ENCODE measurements at places on chromosomes 2 and 18.

- no peak for DNase-seq
These were observed 1.3 kb upstream of the ACKR3 start for GRCh38 chr2:236568068-236568921.

- DNase-seq = no peak
These were observed 169.7 kb downstream of the TMEM163 start for GRCh38 chr2:134549104-134549503.

DNA sequence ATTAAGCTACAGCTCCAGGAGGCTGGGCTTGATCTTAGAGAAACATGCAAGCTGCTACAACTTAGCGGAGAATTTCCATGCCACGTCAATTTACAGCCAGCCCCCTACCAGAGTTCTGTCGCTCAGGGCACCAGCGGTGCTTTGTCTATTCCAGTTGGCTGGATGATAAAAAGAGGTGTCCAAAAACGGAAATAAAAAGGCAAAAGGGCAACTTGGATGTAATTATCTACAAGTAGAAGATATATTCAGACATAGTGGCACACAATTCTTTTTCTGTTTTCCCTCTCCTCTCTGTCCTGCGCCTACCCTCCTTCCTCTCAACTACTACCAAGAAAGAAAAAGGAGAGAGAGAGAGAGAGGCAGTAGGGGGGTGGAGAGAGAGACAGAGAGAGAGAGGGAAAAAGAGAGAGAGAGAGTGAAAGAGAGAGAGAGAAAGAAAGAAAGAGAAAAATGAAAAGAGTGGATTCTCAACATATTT, 363 bp upstream of the RFTN2 start:
- no peak for DNase-seq

DNA sequence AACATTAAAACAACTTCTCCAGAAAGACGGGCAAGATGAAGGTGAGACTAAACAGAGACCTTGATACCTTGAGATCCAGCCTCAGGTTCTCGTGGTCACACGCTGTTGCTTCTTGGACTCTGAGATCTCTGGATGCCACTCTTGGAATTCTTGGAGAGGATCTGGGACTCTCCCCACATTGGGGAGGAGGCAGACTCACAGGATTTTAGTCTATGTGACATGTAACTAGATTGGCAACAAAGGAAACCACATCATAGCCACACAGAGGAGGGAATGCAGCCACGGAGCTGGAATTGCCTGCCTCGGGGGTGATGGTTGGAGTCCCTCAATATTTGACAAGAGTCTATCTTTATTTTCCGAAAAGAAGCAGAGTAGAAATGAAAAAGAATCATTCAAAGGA, 78.8 kb upstream of the IGFBP5 start:
- no peak for DNase-seq

DNA sequence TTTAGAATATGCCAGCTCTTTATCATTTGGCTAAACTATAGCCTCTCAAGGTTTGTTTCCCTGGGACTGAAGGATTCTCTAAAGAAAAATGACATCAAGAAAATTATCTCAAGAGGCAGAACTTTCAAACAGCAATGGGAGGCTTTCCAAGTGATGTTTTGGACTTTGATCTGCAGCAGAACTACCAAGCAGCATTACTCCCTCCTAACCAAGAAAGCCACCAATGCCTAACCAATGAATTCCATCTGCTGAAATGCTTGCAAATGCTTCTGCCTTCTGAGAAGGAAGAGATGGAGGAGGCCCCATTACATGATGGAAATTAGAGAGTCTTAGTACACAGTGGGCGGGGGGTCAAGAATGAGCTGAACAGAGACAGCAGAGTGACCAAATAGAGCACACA, 95.1 kb upstream of the SLC35G4 start:
- no peak for DNase-seq
